ENCODE measurements at places on chromosomes 13 and 19.

DNA sequence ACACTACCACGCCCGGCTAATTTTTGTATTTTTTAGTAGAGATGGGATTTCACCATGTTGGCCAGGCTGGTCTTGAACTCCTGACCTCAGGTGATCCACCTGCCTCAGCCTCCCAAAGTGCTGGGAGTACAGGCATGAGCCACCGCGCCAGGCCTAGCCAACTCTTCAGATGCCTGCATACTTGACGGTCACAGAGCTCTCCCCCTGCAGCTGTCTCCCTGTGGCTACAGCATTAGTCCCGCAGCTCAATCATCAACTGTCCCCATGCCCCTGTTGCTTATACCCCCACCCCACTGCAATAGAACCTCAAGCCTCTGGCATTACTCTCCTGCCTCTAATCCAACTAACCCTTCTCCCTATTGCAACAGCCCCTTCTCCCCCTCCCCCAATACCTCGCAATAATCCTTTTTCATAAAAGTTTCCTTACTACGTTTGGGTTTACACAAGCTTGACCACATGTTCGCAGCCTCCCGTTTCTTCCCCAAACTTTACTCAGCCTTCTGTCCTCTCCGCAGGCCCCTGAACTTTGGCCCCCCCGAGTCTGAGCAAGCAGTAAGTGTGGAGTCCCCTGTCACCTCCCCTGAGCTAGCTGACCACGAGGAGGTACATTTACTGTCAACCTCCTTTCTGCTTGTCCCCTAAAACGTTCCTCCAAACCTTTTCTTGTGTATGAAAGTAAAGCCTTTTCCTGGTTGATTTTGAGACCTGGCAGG, 1.7 kb downstream of the ZNF77 start:
- DNase-seq: no peak

GRCh38 chr13:22108283-22108942, 437.5 kb downstream of the FGF9 start:
- no peak for DNase-seq

GRCh38 chr13:52906122-52906903, 57.9 kb upstream of the PCDH8 start:
- DNase-seq: no peak

GRCh38 chr19:22831211-22831610, 880 bp upstream of the ZNF723 start:
- DNase-seq: no peak

DNA sequence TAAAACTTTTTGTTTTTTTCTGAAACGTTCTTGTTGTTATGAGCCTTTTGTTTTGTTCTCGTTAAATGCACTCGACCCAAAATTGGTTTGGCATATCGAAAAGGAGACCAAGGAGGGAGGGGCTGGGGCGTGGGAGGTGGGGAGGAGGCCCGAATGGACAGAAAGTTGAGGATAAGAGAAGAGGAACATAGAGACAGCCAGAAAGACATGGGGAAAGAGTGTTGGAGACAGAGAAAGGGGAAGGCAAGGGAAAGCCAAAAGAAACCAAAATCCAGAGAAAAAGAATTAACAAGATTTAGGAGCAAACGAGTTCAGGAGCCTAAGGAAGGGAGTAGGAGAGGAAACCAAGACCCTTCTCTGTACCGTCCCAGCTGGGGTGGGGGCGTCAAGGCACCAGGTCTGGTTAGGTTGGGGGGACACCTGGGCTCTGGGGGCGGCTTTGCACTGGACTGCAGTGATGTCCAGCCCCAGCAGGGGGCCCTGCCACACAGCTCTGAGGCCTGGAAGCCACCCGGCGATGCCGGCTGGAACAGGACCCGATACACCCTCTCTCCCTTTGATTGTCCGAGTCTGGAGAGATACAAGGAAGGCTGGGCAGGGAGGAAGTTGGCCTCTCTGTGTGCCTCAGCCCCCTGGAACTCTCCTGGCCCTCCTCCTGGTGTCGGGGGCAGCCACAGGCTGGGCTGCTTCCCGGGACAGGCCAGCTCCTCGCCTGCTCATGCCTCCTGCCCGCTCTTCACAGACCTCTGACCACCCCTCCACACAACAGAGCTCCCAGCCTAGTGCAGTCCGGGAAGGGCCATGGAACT, 11.6 kb upstream of the ASF1B start:
- peak; percentile 22 for DNase-seq

DNA sequence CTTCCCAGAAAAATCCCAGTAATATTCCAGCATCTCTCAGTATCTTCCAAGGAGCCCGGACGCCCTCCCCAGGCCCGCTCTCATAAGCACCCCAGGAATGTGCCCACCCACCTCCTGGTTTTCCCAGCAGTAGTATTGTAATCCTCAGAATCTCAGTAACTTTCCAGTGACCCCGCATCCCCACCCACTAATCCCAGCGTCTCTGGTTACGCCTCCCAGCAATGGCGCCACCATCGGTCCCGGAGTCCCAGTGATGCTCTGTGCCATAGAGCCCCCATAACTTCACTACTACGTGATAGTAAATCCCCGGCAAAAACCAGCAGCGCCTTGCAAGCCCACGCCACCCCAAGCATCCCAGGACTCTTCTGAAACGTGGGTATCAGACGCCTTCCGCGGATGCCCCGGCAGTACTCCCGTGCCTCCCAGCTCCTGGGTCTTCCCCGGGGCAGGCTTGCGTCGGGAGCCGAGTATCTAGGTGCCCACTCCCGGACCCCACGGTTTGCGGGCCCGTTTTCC, 928 bp upstream of the PNPLA6 start:
- DNase-seq: peak; percentile 51

DNA sequence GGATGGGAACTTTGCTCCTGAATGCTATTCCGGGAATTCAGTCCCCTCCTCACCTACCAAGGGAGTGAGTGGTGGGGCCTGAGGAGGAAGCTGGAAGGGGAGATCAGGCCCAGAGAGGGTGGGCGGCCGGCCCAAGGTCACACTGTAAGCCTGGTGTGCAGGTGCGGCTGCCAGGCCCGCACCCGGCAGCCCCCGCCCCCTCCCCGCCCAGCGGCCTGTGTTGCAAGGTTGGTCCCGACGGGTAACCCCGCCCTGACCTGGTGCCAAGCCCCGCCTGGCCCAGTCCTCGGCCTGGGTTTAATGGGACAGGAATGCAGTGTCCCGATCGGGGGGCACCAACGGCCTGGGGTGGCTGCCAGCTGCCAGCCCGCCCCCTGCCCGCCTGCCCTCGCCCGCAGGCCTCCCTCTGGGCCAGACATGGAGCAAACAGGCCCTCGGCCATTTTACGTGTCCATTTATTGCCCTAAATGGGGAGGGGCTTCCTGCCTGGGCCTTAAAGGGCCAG, 5.5 kb downstream of the ZBTB7A start:
- DNase-seq: no peak

DNA sequence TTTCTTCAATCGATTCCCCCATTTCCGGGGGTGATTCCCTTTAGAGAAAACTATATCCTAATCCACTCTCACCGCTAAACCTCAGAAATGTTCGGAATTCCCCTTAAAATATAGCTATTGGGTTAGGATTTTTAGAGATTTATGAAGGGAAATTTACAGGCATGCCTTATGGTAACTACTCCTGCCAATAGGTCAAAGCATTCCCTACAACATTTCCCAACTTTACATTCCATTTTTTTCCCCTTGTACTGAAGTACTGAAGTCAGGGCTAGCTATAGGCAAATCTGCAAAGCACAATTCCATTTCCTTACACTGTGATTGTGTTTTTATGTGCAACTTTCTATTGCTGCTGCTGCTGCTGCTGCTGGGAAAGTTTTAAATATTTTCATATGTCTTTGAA, 2.1 kb downstream of the EDNRB start:
- DNase-seq: no peak

- peak; percentile 82 for DNase-seq
Observed at GRCh38 chr19:8580710-8581281, 3.6 kb upstream of the MYO1F start.

DNA sequence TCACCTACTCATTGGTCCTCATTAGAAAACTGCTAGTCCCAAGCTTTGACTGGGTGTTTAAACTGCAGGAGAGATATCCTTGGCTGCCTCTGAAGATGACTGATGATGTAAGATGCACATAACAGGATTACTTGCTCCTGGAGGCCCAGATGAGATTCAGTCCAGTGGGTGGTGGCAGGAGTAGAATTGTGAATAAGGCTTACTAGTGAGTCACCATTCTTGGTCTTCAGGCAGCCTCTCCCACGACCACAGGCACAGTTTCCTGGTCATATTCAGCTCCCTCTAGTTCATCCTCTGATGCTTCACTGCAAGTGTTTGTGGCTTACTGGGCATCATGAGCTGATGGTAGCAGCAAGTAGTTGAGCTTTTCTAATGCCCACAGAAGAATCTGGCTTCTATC, 12.1 kb downstream of the SERTM1 start:
- no peak for DNase-seq

- no peak for DNase-seq
Observed at GRCh38 chr19:11538232-11539036, at the start of gene CNN1. Gene CNN1 (plus strand): TSS chr19:11538851. CDS start chr19:11538928, 77 bp downstream.

- no peak for DNase-seq
Observed at GRCh38 chr13:41613984-41614661, 156.8 kb downstream of the RGCC start.

- DNase-seq: no peak
Observed at GRCh38 chr19:29549105-29550070, 23.6 kb downstream of the VSTM2B start.

DNA sequence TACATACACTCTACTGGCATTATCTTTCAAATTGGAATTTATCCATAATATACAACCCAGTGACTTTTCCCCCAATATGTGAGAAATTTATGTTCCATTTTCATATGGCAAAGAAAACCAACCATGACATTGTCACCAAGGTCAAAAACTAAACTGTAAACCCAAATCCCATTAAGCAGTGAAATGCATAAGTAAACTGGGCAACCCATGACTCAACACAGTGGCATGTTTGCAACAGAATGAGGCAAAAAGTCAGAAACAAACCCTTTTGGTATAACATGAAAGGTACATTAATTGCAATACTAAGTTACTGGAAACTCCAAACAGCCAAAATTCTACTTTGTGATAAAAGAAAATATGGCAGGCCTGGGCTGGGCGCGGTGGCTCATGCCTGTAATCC, 4.9 kb downstream of the ZNF878 start:
- no peak for DNase-seq

- no peak for DNase-seq
Observed at GRCh38 chr13:49784886-49785570, 7.5 kb downstream of the KPNA3 start.

DNA sequence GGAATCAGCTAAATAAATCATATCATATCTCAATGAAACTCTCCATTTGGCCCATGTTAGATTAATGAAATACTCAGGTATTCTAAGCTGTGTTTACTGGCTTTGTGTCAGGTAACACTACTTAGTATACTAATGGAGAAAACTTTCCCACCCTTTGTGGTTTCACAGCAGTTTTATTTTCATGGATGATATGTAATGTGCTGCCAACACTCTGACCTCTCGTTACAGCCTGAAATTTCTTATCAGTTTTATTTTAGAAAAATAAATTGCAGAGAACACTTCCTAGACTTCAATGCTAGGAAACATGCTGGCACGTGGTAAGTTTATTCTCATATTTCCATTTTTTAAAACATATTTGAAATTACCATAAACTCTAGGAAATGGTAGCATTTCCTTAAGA, 758.9 kb downstream of the LIG4 start:
- no peak for DNase-seq

GRCh38 chr13:75603038-75603437, 33.1 kb upstream of the LMO7 start:
- no peak for DNase-seq

DNA sequence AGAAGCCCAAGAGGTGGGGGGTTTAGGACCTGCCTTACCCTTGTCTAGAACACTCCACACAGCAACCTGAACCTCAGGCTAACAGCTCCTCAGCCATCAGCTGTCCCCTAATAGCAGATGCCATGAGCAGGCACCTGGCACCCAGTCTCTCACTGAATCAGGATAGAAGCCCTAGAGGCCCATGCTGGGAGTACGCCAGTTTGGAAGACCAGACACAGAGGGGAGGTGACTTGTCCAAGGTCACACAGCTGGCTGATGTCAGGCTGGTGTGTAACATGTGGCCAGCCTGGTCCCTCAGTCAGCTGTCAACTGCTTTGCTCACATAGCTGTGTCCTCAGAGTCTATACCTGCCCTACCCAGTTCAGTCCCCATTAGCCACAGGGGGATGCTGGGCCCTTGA, 12.8 kb upstream of the SAMD1 start:
- no peak for DNase-seq

DNA sequence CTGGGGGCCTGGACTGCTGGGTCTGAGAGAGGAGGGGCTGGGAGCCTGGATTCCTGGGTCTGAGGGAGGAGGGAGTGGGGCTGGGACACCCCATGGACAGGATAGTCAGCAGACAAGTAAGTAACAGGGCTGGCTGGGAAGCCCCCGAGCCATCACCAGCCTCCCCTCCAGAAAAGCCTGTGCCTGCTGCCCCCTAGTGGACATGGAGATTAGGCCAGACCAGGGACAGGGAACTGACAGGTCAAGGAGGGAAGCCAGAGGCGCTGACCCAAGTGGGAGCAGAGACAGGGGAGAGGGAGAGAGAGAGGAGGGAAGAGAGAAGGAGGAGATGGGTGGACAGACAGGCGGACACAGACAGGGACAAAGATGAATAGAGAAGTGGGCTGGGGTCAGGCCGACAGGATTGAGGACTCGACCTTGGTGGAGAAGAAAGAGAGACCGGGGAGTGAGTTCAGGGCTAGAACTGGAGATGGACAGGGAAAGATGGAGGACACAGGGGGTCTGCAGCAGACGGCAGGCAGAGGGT, 6.7 kb upstream of the ERFL start:
- DNase-seq: peak; percentile 61

DNA sequence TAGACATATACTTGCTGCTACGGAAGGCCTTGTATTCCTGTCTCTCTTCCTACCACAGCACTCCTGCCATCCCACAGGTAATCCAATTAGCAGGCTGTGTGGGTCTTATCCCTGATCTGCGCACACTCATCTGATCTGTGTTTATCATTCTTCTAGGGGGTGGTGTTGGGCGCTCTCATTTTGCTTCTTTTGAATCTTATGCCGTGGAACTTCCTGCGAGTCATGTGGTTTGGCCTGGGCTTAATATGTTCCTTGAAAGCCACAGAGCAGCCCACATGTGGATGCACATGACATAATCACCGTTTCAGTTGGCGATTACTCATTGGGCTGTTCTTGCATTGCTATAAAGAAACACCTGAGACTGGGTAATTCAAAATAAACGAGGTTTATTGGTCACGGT, 7.5 kb downstream of the RASA3 start:
- peak; percentile 63 for DNase-seq

Data from T-helper 2 cell (primary cell).